NCI-H1105 treated with DMSO at 0.1 percent for 48 hours (cell line): ENCODE measurements at places on chromosomes 13 and 19.

DNA sequence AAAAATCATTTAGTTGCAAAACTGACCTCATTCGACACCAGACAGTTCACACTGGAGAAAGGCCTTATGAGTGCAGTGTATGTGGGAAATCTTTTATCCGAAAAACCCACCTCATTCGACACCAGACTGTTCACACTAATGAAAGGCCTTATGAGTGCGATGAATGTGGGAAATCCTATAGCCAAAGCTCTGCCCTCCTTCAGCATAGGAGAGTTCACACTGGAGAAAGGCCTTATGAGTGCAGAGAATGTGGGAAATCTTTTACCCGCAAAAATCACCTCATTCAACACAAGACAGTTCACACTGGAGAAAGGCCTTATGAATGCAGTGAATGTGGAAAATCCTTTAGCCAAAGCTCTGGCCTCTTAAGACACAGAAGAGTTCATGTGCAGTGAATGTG is 7.1 kb upstream of the ZNF134 start:
- DNase-seq: no peak

- no peak for DNase-seq
These were observed 10.7 kb upstream of the KATNAL1 start for GRCh38 chr13:30318026-30318425.

DNA sequence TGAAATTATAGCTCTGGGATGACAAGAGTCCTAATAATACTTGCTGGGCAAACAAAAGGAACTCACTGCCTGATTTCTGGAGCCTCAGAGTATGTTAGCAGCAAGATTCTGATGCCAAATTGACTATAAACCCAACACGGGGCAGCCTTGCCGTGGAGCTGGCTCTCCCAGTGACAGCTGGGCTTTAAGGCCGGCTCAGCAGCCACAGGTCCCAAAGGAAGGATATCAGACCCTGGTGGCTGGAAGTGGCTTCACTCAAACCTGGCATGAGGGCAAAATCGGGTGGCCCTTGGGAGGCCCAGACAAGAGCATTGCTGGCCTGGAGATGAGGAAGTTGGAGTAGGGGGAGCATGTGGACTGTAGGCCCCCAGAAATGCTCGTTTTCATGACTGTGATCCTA is 47.9 kb downstream of the EPS15L1 start:
- DNase-seq: no peak

DNA sequence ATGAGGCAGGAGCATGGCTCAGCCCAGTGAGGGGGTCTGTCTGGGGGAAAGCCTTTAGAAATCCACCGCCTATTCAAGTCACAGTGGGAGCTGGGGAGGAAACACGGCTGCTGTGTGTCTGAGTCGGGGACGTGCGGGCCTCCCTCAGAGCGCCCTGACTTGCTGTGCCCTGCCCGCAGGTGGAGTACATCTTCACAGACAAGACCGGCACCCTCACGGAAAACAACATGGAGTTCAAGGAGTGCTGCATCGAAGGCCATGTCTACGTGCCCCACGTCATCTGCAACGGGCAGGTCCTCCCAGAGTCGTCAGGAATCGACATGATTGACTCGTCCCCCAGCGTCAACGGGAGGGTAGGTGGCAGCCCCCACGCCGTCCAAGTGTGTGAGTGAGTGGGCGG is 137.8 kb upstream of the MCF2L start:
- DNase-seq: no peak

GRCh38 chr19:53037101-53038097 is 7.1 kb upstream of the ERVV-2 start:
- no peak for DNase-seq

DNA sequence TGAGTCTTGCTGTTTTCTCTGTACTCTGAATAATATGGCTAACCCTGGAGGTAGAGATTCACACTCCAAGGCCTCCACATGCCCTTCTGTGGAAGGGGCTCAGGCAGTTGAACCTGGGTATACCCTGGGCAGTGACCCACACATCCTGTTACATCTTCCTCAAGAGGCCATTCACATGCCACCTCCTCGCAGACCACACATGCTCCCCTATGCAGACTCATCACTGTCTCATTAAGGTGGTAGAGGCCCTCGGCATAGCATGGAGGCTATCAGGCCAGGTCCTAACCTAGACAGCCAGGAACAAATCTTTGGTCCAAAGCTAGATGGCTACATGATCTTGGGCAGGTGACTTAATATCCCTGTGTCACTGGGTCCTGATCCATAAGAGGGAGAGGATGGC is 363.9 kb upstream of the ZNF507 start:
- DNase-seq: no peak

GRCh38 chr13:111874981-111875380 is 192.0 kb upstream of the SOX1 start:
- no peak for DNase-seq

GRCh38 chr19:35945121-35945790 is 9.1 kb downstream of the LRFN3 start:
- DNase-seq: no peak

GRCh38 chr13:75318138-75318833 is 163.7 kb downstream of the TBC1D4 start:
- DNase-seq: no peak
